ENCODE measurements at places on chromosomes 16 and 17.
A peak's percentile ranks its signal among the peaks of the same experiment; 100 is the strongest.

GRCh38 chr16:84610376-84610775 lies 7.5 kb downstream of the COTL1 start:
- no peak for DNase-seq

- no peak for DNase-seq
Measured at GRCh38 chr17:80901319-80901718, 90.3 kb upstream of the CHMP6 start.

DNA sequence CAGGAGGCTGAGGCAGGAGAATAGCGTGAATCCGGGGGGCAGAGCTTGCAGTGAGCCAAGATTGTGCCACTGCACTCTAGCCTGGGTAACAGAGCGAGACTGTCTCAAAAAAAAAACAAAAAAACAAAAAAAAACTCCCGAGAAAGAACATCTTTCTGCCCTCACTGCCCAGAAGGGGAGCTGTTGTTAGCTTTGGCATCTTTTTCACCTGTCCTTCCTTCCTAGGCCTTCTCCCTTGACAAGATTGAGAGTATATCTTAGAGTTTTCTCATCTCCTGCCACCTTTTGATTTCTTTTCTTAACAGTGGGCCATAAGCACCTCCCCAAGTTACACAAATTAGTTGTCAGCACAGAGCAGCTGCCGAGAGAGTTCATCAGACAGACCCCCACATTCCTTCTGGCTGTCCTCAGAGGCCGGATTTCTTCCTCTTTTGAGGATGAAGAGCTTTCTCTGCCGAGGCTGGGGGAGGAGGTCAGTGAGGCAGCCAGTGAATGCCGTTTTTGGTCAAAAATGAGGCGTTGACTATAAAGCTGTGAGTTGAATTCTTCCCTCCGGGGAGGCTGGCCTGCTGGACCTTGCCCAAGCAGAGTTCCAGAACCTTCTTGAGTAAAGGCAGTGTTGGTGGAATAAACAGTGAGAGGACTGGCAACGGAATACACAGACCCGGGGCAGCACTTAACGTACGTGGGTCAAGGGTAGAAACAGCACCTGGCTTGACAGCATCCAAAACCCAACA lies 127.0 kb downstream of the ABCC6 start:
- peak; percentile 46 for DNase-seq

DNA sequence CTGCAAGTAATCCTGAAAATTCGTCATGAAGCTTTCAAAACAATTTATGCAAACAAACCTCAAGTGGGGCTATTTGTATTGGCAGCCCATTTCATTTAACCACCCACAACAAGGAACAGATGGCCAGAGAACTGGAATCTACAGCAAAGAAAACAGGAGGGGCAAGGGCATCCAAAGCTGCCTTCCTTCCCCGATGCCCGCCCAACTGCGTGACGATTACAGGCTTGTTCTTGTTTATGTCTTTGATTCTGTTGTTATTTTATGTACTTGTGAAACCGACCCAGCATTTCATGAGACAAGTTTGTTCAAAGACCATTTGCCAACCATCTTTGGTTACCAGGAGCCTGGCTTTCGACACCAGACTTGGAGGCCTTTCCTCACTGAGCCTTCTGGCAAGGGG lies 59.1 kb upstream of the IRX6 start:
- DNase-seq: no peak

- peak; percentile 90 for DNase-seq
Measured at GRCh38 chr16:88957887-88958577, 19.0 kb downstream of the CBFA2T3 start.

DNA sequence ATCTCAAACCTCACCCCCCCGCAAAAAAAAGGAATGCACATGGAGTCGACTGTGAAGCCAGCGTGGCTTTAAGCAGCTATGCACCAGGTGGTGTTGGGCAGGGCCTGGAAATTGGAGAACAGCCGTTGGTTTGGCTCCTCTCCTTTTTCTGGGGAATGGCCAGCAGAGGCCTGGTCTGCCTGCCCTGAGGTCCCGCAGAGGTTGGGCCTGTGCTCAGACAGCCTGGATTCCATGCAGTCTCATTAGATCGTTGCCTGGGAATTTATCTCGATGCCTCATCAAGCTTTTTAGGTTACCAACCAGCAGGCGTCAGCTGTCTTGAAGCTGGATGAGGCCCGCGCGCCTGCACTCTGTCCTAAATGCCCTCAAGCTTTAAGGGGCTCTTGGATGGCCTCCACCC lies 9.8 kb downstream of the SLC12A3 start:
- DNase-seq: peak; percentile 30

- peak; percentile 54 for DNase-seq
Measured at GRCh38 chr17:59846394-59847165, 46.2 kb downstream of the TUBD1 start.

GRCh38 chr16:81779536-81780320 lies 637 bp downstream of the PLCG2 start:
- DNase-seq: peak; percentile 67

- peak; percentile 61 for DNase-seq
Measured at GRCh38 chr17:29622337-29623282, at the start of gene CORO6. Gene CORO6 (minus strand): TSS chr17:29622912. CDS start chr17:29621421, 1,491 bp downstream.

GRCh38 chr17:55454906-55455474 lies 33.4 kb upstream of the MMD start:
- no peak for DNase-seq

DNA sequence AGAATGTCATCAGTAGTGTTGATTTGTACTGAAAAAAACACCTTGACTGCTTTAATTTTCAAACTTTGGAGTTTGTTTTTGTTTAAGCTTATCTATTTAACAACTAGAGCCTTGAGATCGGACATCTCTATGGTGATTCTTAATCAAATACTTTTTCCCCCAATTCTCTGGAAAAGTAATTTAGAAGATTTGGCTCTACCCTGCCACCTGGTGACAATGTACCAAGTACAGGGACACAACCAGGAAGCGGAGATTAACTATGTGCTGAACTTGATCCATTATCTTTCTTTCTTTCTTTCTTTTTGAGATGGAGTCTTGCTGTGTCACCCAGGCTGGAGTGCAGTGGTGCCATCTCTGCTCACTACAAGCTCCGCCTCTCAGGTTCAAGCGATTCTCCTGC lies 30.8 kb downstream of the USP43 start:
- peak; percentile 10 for DNase-seq

GRCh38 chr17:60798576-60798975 lies 120.9 kb downstream of the BCAS3 start:
- peak; percentile 13 for DNase-seq

DNA sequence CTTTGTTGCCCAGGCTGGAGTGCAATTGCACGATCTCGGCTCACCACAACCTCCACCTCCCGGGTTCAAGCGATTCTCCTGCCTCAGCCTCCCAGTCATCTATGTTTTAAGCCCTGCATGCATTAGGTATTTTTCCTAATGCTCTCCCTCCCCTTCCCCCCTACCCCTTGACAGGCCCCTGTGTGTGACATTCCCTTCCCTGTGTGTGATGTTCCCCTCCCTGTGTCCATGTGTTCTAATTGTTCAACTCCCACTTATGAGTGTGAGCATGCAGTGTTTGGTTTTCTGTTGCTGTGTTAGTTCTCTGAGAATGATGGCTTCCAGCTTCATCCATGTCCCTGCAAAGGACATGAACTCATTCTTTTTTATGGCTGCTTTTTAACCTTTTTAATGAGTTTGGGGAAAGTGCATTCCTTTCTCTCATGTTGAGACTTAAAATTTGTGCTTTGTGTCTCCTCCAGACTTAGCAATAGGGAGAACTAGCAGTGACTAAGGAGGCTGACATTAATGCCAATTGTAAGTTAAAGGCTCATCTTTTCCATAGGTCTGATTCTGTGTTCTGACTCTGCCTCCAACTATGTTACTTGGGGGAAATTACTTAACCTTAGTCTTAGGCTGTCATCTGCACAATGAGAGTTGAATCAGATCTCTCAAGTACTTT lies 17.7 kb upstream of the PHAF1 start:
- no peak for DNase-seq

DNA sequence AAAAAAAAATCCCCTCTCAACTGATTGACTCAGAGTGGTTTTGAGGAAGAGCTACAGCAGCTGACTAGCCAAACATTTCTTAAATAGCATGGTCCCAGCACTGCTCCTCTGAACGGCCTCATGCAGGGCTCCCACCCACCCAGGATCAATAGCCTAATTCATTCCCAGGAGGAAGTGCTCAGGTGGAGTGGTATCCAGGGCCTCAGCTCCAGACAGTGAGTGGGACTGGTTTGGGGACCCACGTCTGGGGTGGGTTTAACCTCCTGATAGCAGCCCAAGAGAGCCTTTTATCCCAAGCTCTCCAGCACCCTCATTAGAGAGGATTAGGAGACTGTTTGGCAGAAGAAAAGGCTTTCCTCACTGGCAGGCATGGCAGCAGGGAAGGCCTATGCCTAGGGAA lies 68.5 kb upstream of the CDH5 start:
- no peak for DNase-seq

DNA sequence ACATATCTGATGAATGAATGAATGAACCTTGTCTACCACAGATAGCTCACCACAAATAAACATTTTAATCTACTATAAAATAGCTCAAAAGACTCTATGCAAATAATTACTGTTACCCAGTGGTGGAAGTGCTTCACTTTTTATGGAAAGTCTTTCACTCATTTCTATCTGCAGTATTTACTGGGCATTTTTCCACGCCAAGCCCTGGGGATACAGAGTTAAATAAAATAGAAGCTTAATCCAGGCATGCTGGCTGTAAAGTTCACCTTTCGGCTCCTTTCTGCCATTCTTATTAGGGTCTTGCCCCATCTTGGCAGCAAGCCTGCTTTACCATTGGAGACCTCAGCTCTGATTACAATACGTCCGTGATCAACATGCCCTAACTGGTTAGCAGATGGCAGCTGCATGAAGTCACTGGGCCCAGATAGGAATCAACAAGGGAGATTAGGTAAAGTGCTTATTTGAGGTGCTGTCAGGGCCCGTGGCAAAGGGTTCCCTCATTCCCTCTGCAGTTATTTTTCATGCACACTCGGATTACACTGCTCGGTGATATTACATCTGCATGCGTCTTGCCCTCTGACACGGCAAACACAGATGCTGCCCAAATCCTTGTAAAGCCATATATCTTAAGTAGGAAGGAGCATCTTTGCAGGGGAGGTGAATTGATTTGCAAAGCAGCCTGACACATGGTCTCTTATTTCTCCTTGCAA lies 648.9 kb downstream of the WWOX start:
- no peak for DNase-seq

GRCh38 chr16:57609541-57610401 lies 18.7 kb upstream of the ADGRG1 start:
- DNase-seq: no peak

DNA sequence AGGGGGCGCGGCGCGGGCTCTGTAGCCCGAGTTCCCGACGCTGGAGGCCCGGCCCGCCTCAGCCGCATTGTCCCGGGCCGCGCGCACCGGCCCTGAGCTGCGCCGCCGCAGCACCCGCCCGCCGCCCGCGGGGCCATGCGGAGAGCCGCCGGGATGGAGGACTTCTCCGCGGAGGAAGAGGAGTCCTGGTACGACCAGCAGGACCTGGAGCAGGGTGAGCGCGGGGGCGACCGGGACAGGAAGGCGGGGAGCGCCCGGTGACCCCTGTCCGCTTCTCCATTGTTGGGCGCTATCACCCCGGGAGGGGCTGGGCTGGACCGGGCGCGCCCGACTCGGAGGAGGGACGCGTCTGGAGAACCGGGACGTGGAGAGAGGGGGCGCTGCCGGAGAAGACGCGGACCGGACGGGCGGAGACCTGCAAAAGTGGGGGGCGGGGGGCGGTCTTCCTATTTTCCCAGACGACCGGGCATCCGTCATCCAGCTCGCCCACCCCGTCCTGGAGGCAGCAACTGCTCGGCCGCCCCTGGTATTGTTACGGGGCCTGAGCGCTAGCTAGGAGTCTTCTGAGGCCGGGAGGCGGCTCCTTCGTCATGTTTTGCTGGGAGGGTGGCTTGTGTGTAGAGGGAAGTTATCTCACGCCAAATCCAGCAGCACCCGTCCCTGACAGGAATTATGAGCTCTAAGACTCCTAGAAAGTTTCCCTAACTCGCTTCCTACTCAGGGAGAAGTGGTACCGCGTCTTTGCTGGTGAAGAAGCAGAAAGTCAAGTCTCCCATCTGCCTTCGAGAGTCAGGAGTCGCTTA lies 678 bp downstream of the CDR2L start:
- peak; percentile 90 for DNase-seq

DNA sequence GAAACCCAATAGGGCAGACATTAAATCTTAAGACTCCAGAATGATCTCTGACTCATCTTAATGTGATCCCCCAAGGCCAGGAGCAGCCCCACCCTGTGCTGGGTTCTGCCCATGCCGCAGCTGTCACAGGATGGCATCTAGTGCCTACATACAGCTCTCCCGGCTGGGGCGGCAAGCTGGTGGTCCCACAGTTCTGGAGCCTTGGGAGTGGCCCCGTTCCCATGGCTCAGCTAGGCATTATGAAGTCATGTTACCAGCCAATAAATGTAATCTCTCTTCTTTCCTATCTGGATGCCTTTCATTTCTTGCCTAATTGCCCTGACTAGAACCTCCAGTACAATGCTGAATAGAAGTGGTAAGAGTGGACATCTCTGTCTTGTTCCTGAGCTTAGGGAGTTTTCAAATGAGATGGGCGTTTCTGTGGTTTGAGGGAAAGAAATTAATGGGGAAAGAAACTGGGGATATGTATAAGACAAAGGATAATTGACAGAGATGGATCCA lies 95.7 kb upstream of the DNAH17 start:
- DNase-seq: no peak

DNA sequence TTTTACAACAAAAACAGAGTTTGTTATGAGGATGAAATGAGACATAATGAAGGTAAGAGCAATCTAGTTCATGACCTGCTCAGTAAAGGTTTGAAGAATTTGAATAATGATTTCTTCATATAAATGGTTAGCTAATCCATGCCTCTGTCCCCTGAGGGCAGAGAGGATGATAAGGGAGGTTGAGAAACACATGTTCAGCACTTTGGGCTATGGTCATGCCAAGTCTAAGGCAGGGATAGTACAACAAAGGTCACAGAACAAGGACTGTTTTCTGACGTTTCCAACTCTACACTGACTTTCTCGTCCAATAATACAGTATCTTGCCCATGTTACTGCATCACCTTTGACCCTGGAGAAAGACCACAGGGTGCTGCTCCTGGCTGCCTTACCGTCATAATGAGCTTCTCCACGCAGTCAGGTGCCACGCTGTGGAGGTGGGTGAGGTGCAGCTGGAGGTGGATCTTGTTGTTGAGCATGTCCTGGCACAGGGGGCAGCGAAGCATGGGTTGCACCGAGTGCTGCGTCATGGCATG lies 236.7 kb downstream of the ZFHX3 start:
- DNase-seq: no peak

GRCh38 chr17:82242977-82243647 lies 14.3 kb downstream of the SLC16A3 start:
- peak; percentile 73 for DNase-seq
